GDM1 (cell line): ENCODE measurements at places on chromosomes 2 and 18.

DNA sequence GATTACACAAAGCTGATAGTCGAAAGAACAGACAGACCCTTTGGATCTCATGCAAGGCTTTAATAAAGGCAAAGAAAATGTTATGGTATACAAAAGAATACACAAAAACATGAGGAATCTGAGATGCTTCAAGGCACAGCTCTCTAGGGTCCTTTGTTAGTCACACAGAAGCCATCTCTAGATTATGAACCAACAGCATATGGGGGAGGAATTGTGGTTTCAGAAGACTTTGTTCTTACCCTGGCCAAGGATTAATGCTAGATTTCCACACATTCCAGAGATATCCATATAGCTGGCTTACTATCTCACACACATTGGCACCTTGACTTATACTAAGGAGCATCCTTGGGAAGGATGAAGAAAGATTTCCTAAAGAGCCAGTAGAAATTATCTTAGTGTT lies 206.1 kb downstream of the GULP1 start:
- DNase-seq = no peak

GRCh38 chr2:200905618-200906296 lies 16.6 kb downstream of the NIF3L1 start:
- peak; percentile 26 for DNase-seq

GRCh38 chr2:216557820-216558219 lies 59.2 kb downstream of the RPL37A start:
- DNase-seq = no peak

DNA sequence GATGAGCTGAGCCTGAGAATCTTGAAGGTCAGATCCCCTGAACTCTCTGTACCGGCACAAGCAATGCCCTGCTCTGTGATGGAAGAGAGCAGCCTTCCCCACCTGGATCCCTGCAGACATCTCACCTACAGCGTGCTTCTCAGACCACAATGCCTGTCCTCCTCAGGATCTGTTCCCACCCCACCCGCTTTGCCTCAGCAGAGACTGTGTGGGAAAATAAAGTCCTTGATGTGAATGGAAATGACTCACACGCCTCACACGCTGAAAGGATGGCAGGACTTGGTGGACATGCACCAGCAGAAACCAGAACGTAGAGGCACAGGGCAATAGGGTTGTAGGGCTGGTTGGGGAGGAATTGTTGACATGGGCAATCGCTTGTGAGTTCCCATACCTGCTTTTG lies 117.9 kb upstream of the POU3F3 start:
- no peak for DNase-seq

- no peak for DNase-seq
Measured at GRCh38 chr2:163490281-163490680, 245.5 kb downstream of the FIGN start.

- DNase-seq = peak; percentile 25
Measured at GRCh38 chr2:120312860-120313694, 32.9 kb upstream of the INHBB start.

DNA sequence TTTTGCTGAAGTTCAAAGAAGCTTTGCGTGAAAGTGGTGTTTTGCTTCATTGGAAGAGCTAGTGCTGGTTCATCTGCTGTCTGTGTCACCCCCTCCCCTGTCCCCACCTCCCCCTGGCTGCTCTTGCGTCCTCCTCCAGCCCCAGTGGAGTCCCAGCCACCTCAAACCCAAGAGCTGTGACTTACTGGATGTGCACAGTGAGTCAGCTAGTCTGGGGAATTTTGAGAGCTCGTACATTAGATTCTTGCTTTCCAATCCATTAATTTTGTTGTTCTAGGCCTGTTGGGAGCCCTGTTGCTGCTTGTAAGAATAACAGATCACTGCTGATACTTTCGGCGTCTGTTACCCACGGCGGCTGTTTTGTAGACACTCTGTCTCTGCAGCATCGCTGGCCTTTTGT lies 412.1 kb downstream of the TSN start:
- DNase-seq = no peak

- no peak for DNase-seq
Measured at GRCh38 chr2:104412384-104412783, 441.5 kb upstream of the POU3F3 start.

- DNase-seq = no peak
Measured at GRCh38 chr18:79548621-79548985, 131.0 kb upstream of the CTDP1 start.

DNA sequence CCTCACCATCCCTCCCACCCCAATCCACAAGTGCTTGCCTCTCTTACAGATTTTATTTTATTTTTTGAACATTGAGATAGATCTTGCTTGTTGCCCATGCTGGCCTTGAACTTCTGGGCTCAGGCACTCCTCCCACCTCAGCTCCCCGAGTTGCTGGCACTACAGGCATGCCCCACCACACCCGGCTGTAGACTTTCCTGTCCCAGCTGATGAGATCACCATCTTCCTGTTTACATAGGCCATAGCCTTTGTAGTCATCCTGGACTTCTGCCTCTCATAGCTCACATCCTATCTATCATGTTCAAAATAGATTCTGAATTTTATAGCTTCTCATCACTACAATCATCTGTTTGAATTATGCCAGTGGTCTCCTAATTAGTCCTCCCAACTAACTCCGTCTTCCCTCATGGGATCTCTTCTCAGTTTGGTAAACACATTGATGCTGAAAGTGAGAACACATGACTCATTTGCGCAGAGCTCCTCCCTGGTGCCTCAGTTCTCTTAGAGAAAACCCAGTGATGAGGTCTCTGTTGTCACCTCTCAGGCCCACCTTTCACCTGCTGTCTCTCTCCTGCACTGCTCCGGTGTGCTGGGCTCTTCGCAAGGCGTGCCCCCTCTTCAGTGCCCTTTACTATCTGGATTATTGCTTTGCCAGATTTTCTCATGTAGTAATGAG lies 243.0 kb downstream of the ZNF407 start:
- no peak for DNase-seq

- no peak for DNase-seq
Measured at GRCh38 chr2:201618744-201619662, 24.3 kb downstream of the TMEM237 start.

DNA sequence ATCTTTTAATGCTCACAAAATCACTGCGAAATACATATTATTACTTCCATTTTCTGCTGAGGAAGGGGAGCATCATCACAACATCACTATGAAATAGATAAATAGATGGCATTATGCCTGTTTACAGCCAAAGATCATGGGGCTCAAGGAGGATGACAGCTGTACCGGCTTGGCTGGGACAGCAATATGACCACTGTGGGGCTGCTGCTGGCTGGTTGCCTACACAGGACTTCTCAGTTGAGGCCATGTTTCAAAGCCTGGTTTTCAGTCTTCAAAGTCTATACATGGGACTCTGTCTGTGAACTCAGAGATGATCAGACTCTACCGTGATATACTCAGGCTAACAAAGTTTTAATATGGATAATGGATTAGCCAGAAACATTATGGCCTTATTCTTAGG lies 58.7 kb downstream of the SPATS2L start:
- no peak for DNase-seq

DNA sequence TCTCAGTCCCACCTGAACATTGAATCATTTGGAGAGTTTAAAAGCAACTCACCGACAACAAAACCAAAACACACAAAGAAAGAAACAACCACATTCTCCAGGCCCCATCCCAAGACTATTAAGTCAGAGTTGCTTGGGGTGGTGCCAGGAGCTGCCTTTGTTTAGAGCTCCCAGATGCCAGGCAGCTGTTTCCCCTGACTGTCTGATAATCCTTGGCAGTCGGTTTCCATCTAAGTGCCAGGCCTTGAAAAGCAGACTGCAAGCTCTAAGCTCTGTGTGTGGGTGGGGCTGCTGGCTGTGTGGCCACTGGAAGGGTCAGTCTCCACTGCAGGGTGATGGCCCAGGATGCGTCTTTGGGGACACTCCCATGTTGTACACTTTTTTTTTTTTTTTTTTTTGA lies 255.3 kb upstream of the AGAP1 start:
- no peak for DNase-seq

GRCh38 chr2:105090091-105090490 lies 52.2 kb downstream of the MRPS9 start:
- no peak for DNase-seq

- peak; percentile 7 for DNase-seq
Measured at GRCh38 chr2:174748948-174749347, 15.3 kb downstream of the CHRNA1 start.

GRCh38 chr2:121617042-121617599 lies 32.1 kb downstream of the CLASP1 start:
- DNase-seq = no peak

- DNase-seq = peak; percentile 23
Measured at GRCh38 chr2:64914735-64915509, 74.3 kb upstream of the SLC1A4 start.

DNA sequence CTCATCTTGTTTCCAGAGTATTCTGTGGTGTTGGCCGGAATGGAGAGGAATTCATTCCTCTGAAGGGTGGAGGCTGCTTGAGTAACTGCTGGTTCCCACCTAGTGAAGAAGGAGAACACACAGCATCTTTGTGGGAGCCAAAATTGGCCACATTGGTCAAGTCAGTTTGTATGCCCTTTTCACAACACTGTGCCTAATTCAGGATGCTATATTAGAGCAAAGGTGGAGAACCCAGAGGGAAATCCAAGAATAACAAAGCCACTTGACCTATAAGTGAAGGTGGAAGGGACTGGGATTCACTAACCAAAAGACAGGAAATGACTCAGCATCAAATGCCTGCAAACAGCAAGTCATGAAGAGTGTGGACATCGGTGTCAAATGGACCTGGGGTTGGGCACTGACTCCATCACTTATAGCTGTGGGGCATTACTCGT lies 27.3 kb upstream of the MLPH start:
- no peak for DNase-seq
